ENCODE measurements at places on chromosomes 6 and 20. TPM values are rescaled to one million over a fixed set of nuclear protein-coding genes. Genes with fewer than 3 reads are reported as not detected.

DNA sequence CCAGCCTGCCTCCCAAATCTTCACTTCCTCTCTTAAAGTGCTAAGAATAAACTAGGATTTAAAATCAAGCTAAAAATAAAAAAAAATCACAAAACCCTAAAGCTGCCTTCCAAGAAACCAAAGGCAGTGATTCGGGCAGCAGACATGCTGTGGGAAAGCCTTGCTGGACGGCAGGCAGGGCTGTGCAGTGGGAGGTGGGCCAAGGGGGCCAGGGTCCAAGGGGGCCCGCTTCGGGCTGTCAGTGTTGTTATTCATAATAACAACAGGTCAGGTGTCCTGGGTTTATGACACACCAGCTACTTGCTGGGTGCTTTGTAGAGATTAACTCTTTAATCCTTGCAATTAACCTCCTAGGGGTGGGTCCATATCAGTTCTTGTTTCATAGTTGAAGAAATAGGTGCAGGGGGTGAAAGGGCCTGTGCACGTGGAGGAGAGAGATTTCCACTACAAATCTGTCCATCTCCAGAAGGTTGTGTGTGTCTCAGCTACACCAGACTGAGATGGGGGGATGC, 40.4 kb downstream of the CD40 start:
- no peak for DNase-seq

DNA sequence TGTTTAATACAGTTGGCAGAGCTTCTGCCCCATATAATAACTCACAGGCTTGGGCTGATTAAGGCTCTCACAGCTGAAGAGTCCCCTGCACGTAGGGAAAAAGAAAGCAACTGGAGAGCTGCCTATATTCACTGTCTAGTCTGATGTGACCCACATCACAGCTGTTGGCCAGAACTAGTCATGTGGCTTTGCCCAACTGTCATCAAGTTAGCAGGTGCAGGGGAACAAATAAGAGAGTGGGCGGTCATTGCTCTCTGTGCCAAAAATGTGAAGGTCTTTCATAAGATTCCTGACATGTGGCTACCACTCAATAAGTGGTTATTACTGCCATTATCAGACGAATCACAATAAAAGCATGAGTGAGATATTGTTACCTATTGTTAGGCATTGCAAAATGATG, 665.2 kb downstream of the DOK5 start:
- no peak for DNase-seq

GRCh38 chr20:64038224-64038564, 2.2 kb downstream of the C20orf204 start:
- no peak for DNase-seq

GRCh38 chr20:63577317-63577894, 3.4 kb upstream of the HELZ2 start:
- no peak for DNase-seq

TSHZ2 gene
- 31.4 TPM for total RNA-seq

DNA sequence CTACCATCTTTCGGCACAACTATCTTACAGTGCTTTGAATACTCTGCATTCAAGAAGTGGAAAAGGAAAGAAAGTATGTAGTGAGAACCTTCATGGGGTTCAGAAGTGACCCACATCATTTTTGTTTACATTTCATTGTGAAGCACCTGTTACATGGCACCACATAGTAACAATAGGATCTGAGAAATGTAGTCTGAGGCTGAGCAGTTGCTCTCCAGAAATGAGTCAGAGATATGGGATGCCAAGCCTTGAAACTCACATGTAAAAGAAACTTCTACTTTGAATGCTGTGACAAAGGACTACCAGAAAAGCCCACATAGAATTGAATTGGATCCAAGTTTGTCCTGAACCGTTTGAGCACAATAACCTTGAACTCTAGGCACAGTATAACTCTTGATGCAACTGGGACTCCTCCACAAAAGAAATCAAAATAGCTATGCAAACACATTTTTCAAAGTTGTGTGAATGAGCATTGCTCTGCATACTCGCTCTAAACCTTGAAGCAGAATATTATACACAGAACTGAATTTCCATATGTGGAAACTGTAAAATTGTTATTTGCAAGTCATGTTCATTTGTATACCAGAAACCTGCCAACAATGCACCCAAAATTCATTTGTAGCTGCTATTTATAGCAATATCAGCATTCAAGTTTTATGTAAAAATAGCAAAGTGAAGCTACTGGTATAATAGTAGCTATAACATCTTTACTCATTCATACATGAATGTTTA, 400.9 kb upstream of the POU3F2 start:
- no peak for DNase-seq

GRCh38 chr6:74598462-74599393, 607.1 kb downstream of the COL12A1 start:
- no peak for DNase-seq

LMBRD1 gene
- 17.5 TPM for total RNA-seq

LPIN3 gene
- 5.1 TPM for total RNA-seq

DNA sequence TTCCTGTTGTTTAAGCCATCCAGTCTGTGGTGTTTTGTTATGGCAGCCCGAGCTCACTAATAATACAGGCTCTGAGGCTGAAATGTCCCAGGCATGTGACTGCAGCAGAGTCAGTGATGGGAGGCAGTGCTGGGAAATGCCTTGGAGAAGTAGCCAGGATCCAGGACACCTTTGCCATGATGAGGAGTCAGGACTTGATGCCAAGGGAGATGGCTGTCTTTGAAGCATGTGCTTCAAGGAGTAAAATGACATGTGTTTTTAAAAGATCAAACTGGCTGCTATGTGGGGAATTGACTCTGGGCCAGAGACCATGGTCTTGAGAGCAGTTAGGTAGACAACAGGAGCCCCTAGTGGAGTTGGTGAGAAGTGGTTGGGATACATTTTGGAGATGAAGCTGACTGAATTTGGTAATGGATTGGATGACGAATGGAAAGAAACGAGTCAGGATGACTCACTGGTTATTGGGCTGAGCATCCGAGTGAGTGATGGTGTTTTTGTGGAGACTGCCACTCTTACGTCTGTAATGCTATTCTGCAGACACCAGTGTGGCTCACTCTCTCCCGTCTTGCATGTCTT, 322.2 kb downstream of the PLCB1 start:
- peak; percentile 11 for DNase-seq

SAMD3 gene
- 5.6 TPM for total RNA-seq

DNA sequence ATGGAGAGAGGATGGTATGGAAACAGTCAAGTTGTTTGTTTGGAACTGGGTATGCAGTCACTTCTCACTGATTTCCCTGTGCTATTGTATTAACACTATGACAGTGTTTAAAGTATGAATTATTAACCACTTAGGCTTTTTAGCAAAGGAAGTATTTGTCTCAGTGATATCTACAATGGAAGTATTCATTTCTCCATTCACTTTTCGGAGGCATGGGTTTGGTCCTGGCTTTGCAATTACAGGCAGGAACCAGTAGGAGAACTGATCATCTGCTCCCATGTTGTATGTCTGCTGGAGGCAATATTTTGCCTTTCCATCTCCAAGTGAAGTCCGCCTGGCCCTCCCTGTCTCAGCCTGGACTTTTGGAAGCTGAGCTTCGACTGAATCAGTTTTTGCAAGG, 30.6 kb upstream of the EXOC2 start:
- no peak for DNase-seq

- peak; percentile 17 for DNase-seq
These were observed 19.4 kb upstream of the BRPF3 start for GRCh38 chr6:36177166-36177565.

MAP7 gene
- 2.7 TPM for total RNA-seq

DST gene
- 7.2 TPM for total RNA-seq

DNA sequence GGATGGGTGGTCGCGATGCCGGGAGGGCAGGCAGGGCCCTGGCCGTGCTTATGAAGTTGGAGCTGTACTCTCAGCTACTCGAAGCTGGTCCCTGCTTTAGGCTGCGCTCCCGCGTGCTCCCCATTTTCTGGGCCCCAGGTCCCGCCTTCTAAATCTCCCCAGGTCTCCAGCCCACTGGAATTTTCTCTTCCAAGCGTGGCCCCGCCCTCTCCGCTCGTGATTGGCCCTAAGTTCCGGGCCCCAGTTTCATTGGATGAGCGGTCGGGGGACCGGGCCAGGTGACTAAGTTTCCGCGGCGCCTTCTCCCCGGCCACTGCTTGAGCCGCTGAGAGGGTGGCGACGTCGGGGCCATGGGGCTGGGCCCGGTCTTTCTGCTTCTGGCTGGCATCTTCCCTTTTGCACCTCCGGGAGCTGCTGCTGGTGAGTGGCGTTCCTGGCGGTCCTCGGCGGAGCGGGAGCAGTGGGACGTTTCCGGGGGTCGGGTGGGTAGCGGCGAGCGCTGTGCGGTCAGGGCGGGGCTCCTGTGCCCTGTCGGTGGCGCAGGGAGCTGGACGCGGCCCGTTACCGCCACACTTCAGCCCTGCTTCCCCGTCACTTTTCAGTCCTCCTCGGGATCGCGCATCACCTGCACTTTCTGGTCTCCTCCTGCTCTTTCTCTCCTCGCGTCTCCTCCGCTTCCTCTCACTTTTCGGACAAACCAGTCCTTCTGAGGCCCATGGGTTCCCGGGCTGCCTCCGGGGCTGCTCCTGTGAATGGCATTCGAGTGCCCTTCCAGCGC, at the start of gene MICA:
Gene MICA (plus strand): TSS at position 313 of the 778 bp plus-strand sequence. CDS start 38 bp downstream, at position 351.
- DNase-seq: peak; percentile 75

C20orf144 gene
- 0.43 TPM for total RNA-seq

DNA sequence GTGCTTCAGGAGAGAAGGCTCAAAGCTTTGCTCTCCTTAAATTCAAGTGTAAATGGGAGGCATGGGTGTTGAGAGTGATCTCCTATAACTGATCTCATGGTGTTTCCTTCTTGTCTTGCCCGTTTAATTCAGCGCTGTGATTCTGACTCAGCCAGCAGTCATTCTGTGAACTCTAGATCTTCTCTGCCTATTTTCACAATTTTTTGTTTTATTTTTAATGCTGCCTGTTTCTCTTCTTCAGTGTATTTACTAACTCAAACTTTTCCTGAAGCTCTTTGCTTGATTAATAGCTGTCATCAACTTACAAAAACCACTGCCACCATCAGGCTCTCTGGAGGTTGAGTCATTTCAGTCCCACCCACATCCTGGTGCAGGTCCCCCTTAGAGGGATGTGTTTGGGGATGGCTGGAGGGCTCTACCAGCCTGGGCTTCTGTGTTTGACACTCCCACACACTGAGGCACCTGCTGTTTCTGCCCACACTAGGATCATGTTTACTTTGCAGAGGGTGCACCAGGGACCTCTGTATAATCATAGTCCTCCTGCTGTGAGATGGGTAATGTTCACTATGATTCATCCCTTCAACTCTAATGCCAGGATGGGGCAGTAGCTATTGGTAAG, 94.0 kb downstream of the SHLD1 start:
- peak; percentile 57 for DNase-seq

DNA sequence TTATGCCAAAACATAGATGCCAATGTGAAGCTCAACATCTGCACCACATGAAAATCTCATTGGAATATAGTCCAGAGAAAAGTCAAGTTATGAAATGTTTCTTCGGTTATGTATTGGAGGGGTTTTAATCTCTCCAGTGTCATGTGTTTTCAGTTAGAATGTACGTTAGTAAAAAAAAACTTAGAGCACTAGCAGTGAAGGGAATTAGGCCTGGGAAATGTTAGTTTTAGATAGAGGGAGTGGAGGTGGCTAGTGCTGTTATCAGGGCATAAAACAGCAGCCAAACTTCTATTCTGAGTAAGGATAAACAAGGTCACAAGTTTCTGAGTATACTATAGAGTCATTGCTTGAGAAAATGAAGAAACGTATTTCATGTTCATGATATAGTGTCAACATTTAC, 42.9 kb downstream of the HDGFL1 start:
- no peak for DNase-seq

DNA sequence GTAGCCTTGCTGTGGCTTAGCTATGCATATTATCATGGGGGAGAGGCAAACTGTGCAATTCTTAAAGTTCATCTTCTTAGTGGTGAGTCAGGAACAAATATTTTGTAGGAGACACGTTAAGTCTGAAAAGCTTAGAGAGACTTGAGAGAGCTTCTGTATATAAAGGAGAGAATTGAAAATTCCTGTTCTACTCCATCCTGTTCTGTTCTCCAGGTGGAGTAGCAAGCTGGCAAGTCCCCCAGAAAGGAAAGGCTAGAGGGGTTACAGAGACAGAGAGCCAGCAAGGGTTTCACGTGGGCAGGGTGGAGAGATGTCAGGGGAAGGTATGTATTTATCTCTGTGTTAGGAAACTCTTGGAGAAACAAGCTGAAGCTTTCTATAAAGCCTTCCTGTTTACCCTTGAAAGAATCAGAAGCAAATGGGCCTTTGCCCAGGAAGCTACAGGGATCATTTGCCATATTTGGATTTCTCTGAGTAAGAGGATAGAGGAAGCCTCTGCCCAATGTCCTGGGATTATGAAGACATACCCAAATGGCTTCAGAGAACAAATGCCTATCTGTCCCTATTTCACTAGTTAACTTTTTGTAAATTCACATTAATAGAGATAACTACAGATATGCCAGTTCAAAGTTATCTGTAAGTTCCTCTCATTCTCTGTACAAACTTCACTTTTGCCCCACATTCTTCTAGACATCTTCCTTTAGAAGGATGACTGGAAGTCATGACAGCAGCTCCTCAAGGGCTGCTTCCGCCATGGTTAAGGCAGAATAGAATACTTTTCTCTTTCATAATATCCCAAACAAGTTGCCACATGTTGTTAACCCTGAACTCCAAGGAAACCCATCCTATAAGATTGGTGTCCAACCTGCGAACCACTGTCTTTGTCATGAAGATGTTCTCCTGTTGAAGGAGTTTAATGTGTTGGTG, 126.7 kb upstream of the NEDD9 start:
- DNase-seq: no peak

DNA sequence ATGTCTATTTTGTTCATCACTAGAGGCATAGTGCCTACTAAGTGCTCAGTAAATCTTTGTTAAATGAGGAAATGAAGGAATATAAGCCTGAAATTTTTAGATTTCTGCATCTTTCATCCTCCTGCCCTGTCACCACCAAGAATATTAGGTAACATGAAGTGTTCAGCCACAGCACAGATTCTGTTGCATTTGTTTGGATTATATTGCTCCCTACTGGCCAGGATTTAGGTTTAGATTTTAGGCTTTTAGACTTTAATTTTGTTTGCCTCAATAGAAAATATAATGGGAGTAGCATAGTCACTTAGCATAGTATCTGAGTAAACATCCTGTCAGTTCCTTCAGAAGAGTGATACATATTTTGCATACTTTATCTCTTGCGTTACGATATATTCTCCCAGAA, 14.2 kb downstream of the FARS2 start:
- no peak for DNase-seq

GRCh38 chr20:34264141-34264540, 22.9 kb downstream of the ASIP start:
- no peak for DNase-seq

TPD52L1 gene
- total RNA-seq: 0.87 TPM

RAB32 gene
- total RNA-seq: 0.50 TPM

- no peak for DNase-seq
These were observed 214.5 kb downstream of the SOX4 start for GRCh38 chr6:21808045-21808470.

STMND1 gene
- 0.43 TPM for total RNA-seq

GRCh38 chr6:132023490-132023889, 72.3 kb upstream of the CCN2 start:
- DNase-seq: no peak

All from activated naive CD4-positive, alpha-beta T cell treated with anti-CD3 and anti-CD28 coated beads, Interleukin-2, amount 50 U/mL, for 72 hours (primary cell).